Stimulated activated CD8-positive, alpha-beta memory T cell treated with anti-CD3 and anti-CD28 coated beads, Interleukin-4, amount 100 ng/mL, for 4 hours (primary cell): ENCODE measurements at places on chromosomes 3 and 15.

DNA sequence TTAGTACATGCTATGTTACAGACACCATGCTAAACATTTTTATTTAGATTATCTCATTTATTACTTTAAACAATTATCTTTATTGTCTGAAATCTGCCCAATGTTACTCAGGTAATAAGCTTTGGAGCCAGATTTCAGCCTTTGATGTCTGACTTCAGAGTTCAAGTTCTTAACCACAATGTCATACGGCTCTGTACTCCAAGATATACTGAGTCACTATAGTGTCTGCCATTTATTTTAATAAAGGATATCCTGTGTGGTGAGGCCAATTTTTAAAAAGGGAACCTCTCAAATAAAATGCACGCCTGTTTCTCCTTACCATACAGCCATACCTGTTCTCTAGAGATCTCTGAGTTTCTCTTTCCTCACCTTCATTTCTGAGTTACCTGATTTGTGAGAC is 193.1 kb downstream of the EPHA3 start:
- DNase-seq = no peak

- no peak for DNase-seq
Measured at GRCh38 chr3:63886858-63887257, 23.2 kb downstream of the ATXN7 start.

GRCh38 chr3:73669260-73669659 is 44.5 kb upstream of the PDZRN3 start:
- no peak for DNase-seq

- DNase-seq = no peak
Measured at GRCh38 chr3:129360705-129361460, 67.6 kb downstream of the EFCAB12 start.

DNA sequence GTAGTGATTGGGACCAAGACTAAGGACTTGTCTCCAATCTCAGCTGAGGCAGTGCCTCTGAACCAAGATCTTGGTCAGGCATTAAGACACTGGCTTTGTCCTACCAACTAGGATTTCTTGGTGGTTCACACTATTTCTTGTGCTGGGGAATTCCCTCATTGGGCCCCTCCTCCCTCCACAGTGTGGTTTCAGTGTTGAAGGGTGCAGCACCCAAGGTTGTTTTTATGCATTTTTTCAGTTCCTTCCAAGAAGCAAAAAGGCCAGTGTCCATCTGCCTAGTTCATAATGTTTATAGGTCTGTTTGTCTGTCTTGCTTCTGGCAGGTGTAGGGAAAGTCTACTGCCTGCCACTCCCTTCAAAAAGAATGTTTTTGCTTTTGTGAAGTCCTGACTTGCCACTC is 10.6 kb upstream of the ITPKA start:
- DNase-seq = no peak

DNA sequence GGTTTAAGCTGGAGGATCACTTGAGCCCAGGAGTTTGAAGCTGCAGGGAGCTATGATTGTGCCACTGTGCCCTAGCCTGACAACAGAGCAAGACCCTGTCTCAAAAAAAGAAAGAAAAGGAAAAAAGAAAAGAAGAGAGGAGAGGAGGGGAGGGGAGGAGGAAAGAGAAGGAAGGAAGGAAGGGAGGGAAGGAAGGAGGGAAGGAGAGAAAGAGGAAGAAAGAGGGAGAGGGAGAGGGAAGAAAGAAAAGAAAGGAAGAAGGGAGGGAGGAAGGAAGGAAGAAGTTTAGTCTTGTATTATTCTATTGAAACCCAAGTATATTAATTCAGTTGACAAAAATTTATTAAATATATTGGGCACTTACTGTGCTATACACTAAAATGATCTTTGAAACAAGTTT is 11.5 kb downstream of the GOLM2 start:
- no peak for DNase-seq

GRCh38 chr15:22813844-22814243 is 24.6 kb upstream of the NIPA2 start:
- no peak for DNase-seq

- no peak for DNase-seq
Measured at GRCh38 chr15:68313501-68314410, 36.2 kb downstream of the FEM1B start.

DNA sequence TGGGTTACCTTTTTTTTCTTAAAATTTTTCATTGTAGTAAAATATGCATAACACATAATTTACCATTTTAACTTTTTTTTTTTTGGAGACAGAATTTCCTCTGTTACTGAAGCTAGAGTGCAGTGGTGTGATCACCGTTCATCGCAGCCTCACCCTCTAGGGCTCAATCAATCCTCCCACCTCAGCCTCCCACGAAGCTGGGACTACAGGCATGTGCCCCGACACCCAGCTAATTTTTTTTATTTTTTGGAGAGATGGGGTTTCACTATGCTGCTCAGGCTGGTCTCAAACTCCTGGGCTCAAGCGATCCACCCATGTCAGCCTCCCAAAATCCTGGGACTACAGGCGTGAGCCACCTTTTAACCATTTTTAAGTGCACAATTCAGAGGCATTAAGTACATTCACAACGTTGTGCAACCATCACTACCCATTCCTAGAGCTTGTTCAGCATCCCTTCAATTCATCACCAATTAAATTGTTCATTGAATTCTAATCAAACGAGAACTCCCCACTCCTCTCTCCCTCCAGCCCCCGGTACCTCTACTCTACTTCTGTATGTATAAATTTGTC is 44.6 kb downstream of the BHLHE40 start:
- DNase-seq = no peak

- no peak for DNase-seq
Measured at GRCh38 chr3:72375237-72376076, 472.8 kb downstream of the SHQ1 start.

DNA sequence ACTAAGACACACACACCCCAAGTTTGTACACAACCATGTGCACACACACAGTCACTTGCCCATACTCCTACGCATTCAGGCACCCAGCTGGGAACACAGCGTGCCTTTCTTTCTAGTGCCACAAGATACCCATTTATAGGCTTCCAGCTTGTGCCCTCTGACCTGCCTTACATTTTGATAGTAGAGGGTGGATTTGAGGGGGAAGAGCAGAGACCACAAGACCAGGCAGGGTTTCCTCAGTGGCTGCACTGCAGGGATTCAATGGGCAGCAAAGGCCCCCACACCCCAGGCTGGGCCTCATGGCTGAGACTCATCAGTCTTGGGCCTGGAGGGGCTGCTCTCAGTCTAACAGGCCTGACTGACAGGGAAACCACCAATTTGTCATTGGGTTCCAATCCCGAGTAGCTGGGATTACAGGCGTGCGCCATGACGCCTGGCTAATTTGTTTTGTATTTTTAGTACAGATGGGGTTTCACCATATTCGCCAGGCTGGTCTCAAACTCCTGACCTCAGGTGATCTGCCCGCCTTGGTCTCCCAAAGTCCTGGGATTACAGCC is 18.8 kb upstream of the ANKDD1A start:
- DNase-seq = no peak

GRCh38 chr15:97234851-97235610 is 725.5 kb upstream of the ARRDC4 start:
- no peak for DNase-seq

- no peak for DNase-seq
Measured at GRCh38 chr3:158295771-158296170, 185.9 kb downstream of the RSRC1 start.

GRCh38 chr3:122977746-122978466 is 49.7 kb downstream of the SEMA5B start:
- no peak for DNase-seq

DNA sequence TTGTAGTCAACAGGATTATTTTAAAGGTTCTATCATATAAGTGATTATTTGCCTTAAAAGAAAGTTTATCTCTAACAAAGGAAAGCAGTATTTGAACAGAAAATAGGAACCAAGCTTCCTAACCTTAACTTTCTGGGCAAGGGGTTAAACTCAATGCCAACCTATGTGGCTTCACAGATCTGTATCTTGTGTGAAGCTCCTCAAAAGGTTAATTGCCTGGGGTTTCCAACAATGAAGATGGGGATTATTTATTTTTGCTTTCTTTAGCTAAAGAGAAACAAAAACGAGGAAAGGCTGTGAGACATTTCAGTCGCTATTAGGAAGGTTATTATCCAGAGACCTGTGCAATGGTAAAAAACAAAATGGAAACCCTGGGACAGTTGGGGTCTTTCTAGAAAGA is 1.1 kb upstream of the WDR82 start:
- no peak for DNase-seq

DNA sequence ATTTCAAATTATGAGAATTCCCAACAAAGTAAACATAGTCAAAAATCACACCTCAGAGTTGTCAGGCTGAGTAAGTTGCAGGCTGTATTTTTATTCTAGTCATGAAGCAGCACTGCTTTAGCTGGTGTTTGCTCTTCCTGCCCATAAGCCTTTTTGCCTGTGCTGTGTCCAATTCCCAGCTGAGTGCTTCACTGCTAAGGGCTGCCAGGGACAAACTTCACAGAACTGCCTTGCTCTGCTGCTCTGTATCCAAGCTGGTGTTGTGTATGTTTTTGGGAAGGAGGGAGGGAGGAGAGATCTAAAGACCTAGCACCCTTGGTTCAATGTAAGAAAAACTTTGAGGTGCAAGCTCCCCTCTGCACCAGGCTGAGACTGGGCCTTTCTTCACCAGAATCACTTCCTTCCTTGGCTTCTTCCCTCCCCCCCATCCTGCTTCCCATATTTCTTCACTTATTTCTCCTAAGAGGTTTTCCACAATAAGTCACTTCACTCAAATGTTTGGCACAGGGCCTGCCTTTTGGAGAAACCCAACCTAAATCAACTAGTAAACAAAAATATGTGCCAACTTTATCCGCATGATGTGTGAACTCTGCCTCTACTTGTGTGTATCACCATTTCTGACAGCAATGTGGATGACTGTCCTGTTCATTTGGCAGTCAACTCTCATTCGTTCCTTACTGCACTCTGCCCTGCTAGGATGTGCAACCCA is 156.1 kb downstream of the TBL1XR1 start:
- DNase-seq = no peak

GRCh38 chr3:71391361-71391760 is 192.2 kb downstream of the FOXP1 start:
- no peak for DNase-seq

GRCh38 chr3:58874795-58875194 is 175.0 kb downstream of the CFAP20DC start:
- DNase-seq = no peak

DNA sequence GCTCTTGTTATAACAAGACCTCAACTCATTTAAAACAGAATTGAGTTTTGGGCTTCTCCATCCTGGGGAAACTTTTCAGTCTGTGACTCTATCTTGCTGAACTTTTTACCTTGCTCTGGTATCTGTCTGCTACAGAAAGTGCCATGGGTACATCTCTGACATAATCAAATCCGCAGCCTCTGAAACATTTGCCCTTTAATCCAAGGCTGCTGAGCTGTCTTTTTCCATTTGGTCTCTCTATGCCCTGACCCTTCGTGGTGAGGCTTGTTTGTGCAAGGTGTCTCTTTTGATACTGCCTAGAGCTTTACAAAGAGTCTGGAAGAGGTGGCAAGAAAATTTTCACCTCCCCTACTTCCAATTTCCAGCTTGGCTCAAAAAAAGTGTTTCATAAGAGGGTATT is 11.3 kb downstream of the TMEM108 start:
- DNase-seq = no peak

GRCh38 chr3:129528589-129529100 is at the start of gene RHO:
Gene RHO, plus strand, starts transcription at chr3:129528639. Its CDS starts 95 bp downstream, at chr3:129528734.
- no peak for DNase-seq

DNA sequence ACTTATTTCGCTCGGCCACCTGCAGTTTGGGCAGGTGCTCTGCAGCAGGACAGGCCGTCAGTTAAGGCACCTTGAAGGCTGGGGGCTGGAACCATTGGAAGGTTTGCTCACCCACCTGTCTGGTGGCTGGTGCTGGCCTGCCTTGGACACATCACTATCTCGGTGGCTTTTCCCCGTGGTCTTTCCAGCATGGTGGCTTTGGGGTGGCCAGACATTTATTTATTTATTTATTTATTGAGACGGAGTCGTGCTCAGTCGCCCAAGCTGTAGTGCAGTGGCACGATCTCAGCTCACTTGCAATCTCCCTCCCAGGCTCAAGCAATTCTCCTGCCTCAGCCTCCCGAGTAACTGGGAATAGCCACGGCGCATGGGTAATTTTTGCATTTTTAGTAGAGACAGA is 11.7 kb downstream of the ISG20 start:
- DNase-seq = no peak

- no peak for DNase-seq
Measured at GRCh38 chr3:23395115-23395514, 192.0 kb downstream of the UBE2E2 start.

DNA sequence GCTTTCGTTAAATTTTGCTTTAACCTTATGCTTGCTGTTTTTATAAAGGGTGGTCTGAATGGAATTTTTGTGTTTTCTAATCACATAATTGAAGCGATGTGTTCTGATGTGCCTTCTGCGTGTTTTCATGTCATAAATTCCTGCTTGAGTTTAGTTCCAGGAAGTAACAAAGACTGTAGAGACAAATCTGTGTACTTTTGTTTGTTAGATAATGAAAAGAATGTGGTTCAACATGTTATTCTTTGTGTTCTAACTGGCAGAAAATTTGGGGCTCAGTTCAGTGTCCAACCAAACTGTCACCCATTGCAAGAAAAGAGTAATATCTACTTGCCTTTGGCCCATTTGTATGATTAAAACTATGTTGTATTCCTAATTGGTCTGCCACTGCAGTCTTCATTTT is 324.0 kb downstream of the DIPK2A start:
- DNase-seq = no peak

DNA sequence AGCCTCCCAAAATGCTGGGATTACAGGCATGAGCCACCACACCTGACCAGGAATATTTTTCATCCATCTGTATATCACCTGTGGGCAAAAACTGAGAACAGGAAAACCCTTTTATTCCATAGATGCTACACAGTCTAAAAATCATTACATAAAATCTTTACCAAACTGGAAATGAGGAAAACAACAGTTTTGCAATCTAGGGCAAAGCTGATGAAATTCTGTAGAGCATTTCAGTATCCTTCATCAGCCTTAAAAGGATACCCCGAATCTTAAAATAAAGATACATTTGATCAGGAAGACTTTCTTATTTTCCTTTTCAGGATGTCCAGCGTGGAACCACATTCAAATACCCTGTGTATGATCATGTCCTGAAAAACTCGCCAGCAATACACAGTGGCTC is 7.1 kb downstream of the SIAH2 start:
- no peak for DNase-seq

DNA sequence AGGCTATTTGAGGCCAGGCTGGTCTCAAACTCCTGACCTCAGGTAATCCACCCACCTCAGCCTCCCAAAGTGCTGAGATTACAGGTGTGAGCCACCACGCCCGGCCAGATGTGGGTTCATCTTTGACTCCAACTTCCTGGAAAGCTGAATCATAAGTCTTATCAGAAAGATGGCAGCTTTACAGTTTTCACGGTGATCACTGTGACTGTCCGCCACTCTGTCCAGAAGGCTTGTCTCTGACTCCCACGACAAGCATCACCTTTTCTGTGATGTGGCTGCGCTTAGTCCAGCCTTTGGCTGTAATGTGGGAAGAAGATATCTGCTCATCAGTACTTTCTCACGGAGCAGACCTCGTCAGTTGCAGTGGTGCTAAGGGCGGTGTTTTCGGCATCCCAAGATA is 527.7 kb downstream of the GABRG3 start:
- DNase-seq = no peak
